Renal cortical epithelial cell (primary cell): ENCODE measurements at places on chromosomes 13 and 19.

DNA sequence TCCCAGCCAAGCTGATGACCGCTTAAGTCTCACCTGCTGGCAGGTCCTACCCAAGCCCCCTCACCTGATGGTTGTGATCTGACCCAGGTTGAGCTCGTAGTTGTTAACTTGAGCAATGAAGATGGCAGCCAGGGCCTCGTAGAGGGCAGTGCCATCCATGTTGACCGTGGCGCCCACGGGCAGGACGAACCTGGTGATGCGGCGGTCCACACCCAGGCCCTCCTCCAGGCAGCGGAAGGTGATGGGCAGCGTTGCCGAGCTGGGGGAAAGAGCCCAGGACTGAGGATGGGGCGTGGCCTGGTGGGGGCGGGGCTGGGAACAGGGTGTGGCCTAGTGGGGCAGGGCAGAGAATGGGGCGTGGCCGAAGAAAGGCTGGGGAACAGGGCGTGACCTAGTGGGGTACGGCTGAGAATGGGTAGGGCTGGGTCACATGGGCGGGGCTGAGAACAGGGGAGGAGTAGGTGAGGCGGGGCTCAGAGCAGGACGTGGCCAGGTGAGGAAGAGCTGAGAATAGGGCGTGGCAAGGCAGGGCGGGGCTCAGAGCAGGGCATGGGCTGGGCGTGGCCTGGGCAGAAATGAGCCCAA, 12.9 kb downstream of the OR7C2 start:
- DNase-seq, result no peak

GRCh38 chr19:50300814-50301606, 28.2 kb downstream of the KCNC3 start:
- DNase-seq, result peak; percentile 80

DNA sequence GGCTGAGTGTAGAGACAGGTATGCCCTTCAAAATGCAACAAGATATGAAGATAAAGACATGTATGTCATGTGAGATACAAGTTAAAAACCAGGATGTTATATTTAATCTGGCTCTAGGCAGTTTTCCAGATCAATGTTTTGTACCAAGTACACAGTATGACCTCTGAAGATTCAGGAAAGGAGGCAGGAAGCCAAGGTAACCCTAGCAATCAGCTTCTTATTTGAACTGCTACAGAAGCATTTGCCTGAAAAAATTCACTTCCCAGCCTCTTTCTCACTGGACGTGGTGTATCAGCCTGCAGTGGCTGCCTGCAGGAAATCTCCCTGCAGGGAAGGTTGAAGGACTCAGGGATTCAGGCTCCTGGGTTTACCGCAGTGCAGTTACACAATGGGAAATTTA, 24.1 kb downstream of the OLFM4 start:
- no peak for DNase-seq

DNA sequence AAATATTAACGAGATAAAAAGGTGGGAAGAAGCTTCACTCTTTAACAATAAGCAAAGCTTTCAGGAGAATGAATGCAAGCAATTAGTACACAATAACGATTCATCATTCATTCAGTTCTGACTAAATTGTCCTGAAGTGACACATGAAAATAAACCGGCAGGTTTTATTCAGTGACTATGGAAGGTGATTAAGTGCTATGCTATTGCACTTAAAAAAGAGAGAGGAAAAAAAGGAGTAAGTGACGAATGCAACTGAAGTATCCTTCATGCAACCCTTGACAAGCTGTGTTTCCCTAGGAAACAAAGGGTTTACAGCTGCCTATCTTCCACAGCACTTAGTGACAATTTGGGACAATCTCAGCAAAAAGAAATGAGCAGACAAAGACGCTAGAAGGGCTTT, 1.4 kb downstream of the LIG4 start:
- peak; percentile 75 for DNase-seq

DNA sequence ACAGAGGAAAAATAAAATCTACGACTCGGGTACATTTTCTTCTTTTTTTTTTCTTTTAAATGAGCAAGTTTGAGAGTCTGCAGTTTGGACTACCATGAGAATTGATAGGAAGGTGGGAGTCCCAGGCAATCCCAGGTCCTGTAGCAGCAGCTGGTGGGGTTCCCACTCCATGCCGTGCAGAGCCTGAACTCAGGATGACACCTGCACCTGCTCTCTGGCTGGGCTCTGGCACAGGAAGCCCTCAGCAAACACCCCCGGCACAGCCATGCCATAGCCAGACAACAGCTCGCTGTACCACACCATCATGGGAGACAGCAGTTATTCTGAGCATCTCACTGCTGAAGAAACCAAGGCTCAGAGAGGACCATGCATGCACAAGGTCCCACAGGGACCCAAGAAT, 6.2 kb upstream of the GP6 start:
- DNase-seq, result no peak

DNA sequence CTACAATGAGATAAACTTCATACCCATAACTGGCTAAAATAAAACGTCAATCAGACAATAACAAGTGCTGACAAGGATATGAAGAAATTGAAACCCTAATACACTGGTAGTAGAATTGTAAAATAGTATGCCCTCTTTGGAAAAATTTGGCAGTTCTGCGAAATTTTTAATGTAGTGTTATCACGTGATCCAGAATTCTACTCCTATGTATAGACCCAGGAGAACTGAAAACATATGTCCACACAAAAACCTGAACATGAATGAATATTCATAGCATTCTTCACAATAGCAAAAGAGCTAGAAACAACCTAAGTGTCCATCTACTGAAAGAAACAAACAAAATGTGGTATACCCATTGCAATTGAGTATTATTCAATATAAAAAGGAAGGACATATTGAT, 14.2 kb upstream of the MYO16 start:
- DNase-seq, result no peak

- DNase-seq, result no peak
Measured at GRCh38 chr13:32426990-32427851, 709 bp downstream of the N4BP2L1 start.

DNA sequence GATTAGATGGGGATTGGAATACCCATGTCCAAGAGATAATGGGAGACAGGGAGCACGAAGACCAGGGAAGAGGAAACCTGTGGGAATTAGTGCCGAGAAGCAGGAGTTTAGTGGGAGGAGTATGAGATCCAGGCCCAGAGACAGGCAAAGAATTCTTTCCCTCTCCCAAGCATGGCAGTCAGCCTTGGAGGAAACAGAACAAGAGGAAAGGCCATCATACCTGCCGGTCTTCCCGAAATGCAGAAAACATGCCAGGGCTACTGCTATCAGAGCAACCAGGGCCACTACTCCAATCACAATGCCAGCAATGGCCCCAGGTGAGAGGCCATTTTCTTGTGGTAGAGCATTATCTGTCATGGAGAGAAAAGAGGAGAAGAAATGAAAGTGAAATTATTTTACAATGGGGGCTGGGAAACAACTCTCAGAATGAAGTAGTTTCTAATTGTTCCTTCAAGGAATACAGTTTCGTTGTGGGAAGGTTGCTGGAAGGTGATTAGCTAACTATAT, 16.1 kb downstream of the CEACAM1 start:
- DNase-seq, result no peak

GRCh38 chr13:21549633-21550032, 54.3 kb downstream of the MICU2 start:
- DNase-seq, result peak; percentile 65

DNA sequence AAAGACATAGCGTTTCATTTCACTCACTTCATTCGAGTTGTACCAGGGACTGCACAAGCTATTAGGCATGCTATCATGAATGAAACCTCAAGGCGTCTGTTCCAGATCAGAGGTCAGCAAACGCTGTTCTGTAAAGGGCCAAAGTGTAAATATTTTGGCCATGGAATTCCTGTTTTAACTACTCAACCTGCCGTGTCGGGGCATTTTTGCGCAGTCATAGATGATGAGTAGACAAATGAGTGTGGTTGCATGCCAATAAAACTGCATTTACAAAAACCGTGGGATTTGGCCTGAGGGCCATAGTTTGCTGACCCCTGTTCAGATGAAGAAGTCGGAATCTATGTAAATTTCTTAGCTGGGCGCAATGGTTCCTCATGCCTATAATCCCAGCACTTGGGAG, 6.5 kb downstream of the INSR start:
- DNase-seq, result peak; percentile 94
